Heart left ventricle (tissue), 16 donors: ENCODE measurements at places on chromosomes 4 and X. TPM values are rescaled to one million over a fixed set of nuclear protein-coding genes. Genes with fewer than 3 reads are reported as not detected.

TXK gene
- 0.77 TPM for total RNA-seq

SPACA5 gene
- total RNA-seq = not detected

- no peaks in the 10 kb centered on the region for H3K4me1 ChIP-seq
- DNase-seq = no peak
- no peak overlapping the region for H3K4me3 ChIP-seq
- H3K27ac ChIP-seq = no peak overlapping the region
- peaks cover 98% of the 10 kb centered on the region for H3K36me3 ChIP-seq
Observed at GRCh38 chr4:77026322-77026704, 49.5 kb downstream of the CCNI start.

DNA sequence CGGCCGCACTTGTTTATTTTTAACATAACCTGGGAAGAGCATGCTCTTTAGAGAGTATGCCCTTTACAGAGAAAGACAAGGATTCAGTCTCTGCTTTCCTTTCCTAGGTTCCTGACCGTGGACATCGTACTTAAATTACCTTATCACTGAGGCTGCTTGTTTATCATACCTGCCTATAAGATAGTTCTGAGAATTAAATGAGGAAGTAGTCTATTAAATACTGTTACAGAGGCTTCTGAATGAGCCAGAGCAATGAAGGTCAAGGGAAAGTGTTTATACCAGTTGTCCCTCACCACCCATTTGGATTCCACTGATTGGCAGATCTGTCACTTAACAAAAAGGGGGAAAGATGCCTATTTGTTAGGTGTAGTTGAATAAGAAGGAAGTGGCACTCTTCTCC, 10.0 kb downstream of the TXLNG start:
- no peak overlapping the region for H3K4me3 ChIP-seq
- no peaks in the 10 kb centered on the region for H3K4me1 ChIP-seq
- no peak overlapping the region for H3K27ac ChIP-seq
- no peak for DNase-seq
- H3K27me3 ChIP-seq = no peaks in the 10 kb centered on the region
- H3K36me3 ChIP-seq = peaks cover 15% of the 10 kb centered on the region
